ENCODE measurements at places on chromosomes 6 and 20.

GRCh38 chr20:41426086-41426830 is 59.6 kb upstream of the EMILIN3 start:
- no peak for DNase-seq

DNA sequence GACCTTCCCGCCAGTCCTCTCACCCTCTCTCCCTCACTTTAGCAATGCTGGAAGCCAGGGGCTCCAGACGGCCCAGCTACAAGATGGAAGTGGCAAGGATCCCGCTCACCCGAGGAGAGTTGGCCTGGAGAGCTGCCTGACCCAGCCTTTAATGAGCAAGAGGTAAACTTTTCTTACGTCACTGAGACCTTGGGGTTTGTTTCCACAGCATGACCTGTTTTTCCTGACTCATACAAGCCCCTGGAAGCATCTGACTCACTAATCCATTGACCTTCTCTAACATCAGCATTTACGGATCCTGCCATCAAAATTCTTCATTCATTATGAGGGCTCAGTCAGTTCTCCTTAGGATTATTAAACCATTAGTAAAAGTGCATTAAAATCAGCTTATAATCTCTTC is 120.4 kb downstream of the MYLK4 start:
- DNase-seq, result no peak

GRCh38 chr20:63741676-63742380 is 2.3 kb downstream of the SLC2A4RG start:
- DNase-seq, result no peak

GRCh38 chr6:14265049-14266021 is 147.8 kb downstream of the CD83 start:
- no peak for DNase-seq

DNA sequence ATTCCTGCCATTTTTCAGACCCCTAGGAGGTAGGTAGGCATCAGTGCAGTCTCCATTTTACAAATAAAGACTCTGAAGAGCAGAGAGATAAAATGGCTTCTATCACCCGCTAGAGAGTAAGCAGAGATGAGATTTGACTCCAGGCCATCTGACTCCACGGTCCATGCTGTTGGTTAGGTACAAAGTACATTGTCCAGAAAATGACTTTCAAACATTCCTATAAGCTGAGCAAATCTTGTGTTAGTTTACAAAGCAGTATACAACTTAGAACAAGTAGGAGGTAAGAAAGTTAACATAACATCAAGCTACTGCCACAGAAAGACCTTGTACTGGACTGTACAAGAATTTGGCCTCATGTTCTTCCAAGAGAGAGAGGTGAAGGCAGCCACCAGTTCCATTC is 14.9 kb downstream of the BTN1A1 start:
- DNase-seq, result no peak

GRCh38 chr6:46113370-46113769 is 16.4 kb upstream of the ENPP4 start:
- DNase-seq, result no peak

- DNase-seq, result no peak
Measured at GRCh38 chr20:34615477-34615876, 57.0 kb downstream of the MAP1LC3A start.

GRCh38 chr6:136552054-136552453 is 1.8 kb upstream of the MAP7 start:
- DNase-seq, result no peak

- DNase-seq, result no peak
Measured at GRCh38 chr6:126204598-126204997, 135.3 kb upstream of the CENPW start.

DNA sequence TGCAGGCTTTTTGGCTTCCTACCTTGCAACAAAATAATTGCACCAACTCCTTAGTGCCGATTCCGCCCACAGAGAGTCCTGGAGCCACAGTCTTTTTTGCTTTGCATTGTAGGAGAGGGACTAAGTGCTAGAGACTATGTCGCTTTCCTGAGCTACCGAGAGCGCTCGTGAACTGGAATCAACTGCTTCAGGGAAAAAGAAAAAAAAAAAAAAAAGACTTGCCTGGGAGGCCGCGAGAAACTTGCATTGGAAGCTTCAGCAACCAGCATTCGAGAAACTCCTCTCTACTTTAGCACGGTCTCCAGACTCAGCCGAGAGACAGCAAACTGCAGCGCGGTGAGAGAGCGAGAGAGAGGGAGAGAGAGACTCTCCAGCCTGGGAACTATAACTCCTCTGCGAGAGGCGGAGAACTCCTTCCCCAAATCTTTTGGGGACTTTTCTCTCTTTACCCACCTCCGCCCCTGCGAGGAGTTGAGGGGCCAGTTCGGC is 420 bp downstream of the SOX4 start:
- DNase-seq, result no peak

GRCh38 chr20:62884556-62884955 is 22.9 kb upstream of the TCFL5 start:
- DNase-seq, result no peak

DNA sequence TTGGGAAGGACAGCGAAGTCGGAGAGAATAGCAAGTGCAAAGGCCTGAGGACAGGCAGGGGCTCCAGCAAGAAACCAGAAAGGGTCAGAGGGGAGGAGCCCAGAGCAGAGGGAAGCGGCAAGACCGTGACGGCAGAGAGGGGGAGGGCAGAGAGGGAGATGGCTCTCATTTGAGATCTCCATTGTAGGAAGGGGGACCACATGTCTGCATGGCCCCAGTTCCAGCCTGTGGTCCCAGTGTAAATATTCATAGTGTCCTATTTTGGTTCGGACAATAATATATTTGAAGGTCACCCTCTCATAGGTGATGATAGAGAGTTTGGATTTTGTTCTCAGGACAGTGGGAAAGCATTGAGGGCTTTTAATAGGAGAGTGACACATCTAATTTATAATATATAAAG is 231.1 kb upstream of the RNF24 start:
- no peak for DNase-seq

DNA sequence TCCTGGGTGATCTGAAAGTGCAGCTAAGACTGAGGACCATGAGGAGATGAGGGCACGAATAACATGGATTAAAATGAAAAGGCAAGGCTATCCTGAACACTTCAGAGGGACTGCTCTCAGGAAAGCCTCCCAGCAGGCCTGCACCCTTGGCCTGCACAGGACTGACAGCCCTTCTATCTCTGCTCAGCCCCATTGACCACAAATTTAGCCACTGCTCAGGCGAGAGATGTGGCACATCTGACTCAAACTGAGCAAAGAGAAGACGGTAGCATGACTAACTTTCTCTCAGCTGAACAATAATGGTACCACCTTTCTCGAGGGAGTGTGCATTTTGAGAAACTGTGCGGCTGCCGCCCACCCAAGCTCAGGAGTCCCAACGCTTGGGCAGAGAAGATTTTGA is 257.5 kb downstream of the ADGB start:
- DNase-seq, result no peak

- DNase-seq, result no peak
Measured at GRCh38 chr6:116773886-116774285, 8.4 kb upstream of the FAM162B start.

- DNase-seq, result no peak
Measured at GRCh38 chr20:24872291-24873024, 76.6 kb upstream of the CST7 start.

DNA sequence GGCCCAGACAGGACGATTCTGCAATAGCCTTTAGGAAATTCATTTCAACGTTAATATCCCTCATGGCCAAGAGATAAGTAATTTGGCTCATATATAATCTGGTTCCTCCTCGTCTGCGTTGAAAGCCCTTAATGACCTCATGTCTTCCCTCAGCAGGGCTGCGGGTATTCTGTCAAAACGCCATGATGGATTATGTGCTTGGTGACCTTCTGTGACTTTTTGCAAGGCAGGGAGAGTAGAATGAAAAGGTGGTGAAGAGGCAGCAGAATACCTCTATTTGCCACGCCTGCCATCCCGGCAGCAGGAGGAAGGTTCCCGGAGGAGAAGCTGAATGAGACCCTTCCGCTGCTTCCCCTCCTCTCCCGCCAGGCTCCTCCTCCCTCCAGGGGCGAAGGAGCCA is 41.1 kb upstream of the SPACA1 start:
- DNase-seq, result no peak

GRCh38 chr20:59632541-59633113 is 28.3 kb downstream of the PHACTR3 start:
- DNase-seq, result no peak

- no peak for DNase-seq
Measured at GRCh38 chr20:39214828-39215227, 252.7 kb downstream of the DHX35 start.

- no peak for DNase-seq
Measured at GRCh38 chr20:32116079-32116521, 6.6 kb downstream of the TM9SF4 start.

GRCh38 chr6:121321282-121321681 is 13.0 kb downstream of the TBC1D32 start:
- no peak for DNase-seq

DNA sequence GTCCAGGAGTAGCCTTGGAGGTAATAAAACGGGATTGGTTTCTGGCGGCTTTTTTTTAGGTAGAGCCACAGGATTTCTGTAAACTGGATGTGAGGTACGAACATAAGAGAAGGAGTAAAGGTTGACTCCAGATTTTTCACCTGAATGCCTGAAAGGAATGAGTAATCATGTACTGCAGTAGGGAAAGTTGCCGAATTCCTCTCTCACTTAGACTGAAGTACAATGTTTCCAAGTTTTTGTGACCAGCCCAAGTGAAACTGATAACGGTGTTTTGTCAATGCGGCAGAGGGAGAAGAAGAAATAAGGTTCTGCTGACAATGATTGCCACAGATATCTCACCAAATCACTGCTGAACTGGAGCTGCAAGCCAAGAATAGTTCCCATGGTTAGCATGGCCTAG is 75.0 kb downstream of the VTA1 start:
- no peak for DNase-seq

DNA sequence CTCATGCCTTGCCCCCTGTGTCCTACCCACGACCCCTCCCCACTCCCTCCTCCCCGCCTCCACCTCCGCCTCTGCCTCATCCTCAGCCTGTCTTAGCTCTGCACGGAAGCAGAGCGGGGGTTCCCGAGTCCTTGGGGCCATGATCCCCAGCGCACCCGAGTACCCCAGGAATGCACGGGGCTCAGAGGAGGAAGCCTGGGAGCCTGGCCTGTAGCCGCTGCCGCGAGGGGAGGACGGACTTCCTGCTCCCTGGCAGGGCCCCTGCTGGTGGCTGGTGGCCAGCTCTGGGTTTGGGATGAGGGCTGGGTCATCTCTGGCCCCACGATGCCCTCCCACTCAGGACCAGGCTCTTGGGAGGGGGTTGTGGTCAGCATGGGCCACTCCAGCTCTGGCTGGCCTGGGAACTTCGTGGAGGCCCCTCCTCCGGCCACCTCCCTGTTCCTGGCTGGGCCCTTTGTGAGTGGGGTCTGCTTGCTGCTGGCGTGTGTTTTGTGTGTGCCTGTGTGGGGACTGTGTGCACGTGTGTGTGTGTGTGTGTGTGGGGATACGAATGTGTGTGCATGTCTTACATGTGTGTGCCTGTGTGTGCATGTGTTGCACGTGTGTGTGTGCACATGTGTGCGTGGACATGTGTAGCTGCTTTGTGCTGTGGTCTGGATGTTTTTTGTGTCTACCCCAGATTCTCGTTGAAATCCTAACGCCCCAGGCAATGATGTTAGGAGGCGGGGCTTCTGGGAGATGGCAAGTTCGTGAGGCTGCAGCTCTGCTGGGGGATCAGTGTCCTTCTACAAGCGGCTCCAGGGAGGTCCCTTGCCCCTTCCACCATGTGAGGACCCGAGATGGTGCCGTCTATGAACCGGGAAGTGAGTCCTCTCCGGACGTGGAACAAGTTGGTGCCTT is 1.3 kb upstream of the RBBP8NL start:
- no peak for DNase-seq
